ENCODE measurements at places on chromosomes 1 and 21. TPM values are rescaled to one million over a fixed set of nuclear protein-coding genes. Genes with fewer than 3 reads are reported as not detected.

The IL24 gene
- not detected for total RNA-seq

The C1orf94 gene
- 1.3 TPM for total RNA-seq

The MMEL1 gene
- total RNA-seq: 7.8 TPM

The B3GALT2 gene
- total RNA-seq: 105 TPM

The TCP10L gene
- 3.4 TPM for total RNA-seq

The TDRD5 gene
- total RNA-seq: 1.9 TPM

The GJA8 gene
- not detected for total RNA-seq

The PLD5 gene
- 4.4 TPM for total RNA-seq

Data from parietal lobe (tissue), 2 donors.